ENCODE measurements at places on chromosomes 2 and 18. TPM values are rescaled to one million over a fixed set of nuclear protein-coding genes. Genes with fewer than 3 reads are reported as not detected.

- no peak for DNase-seq
- peaks cover 17% of the 10 kb centered on the region for H3K27me3 ChIP-seq
These were observed 139.4 kb upstream of the SIX3 start for GRCh38 chr2:44801841-44802776.

DSG4 gene
- not detected for total RNA-seq

- H3K27me3 ChIP-seq = no peaks in the 10 kb centered on the region
- H3K27ac ChIP-seq = no peak overlapping the region
- DNase-seq = no peak
- no peaks in the 10 kb centered on the region for H3K36me3 ChIP-seq
These were observed 112.2 kb downstream of the SRBD1 start for GRCh38 chr2:45498661-45499550.

DNA sequence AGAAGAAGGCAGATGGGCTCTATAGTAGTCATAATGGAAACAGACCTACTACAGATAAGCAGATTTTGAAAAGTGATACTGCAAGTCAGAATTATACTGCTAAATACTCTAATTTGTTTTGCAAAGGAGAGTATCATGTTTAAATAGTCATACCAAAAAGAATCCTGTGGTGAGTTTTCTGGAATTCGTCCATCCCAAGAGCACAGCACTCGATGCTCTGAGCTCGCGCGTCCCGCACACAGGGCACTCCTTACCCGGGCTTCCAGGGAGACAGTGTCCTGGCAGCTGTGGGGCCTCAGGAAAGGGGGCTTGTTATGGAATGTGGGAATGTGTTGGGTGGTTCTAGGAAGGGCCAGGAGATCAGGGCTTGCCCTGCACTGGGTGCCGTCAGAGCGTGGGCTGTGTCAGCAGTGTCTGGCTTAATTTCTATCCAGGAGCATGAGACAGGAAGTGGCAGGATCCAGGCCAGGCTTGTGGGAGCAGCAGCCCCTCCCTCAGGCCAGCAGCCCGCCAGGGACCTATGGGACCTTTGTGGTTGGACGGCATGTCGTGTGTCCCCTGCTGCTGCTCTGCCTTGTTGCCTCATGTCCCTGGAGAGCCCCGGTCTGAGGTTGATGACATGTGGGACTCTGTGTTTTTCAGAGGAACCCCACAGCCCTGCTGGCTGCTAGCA, 193.2 kb upstream of the TPO start:
- no peaks in the 10 kb centered on the region for H3K4me1 ChIP-seq
- no peak for DNase-seq
- H3K36me3 ChIP-seq = no peaks in the 10 kb centered on the region
- no peaks in the 10 kb centered on the region for H3K27me3 ChIP-seq
- no peak overlapping the region for H3K27ac ChIP-seq
- H3K4me3 ChIP-seq = no peak overlapping the region

- no peak overlapping the region for H3K27ac ChIP-seq
- H3K4me3 ChIP-seq = no peak overlapping the region
- peaks cover 17% of the 10 kb centered on the region for H3K4me1 ChIP-seq
- no peak for DNase-seq
These were observed 4.8 kb downstream of the ALK start for GRCh38 chr2:29916571-29916970.

DNA sequence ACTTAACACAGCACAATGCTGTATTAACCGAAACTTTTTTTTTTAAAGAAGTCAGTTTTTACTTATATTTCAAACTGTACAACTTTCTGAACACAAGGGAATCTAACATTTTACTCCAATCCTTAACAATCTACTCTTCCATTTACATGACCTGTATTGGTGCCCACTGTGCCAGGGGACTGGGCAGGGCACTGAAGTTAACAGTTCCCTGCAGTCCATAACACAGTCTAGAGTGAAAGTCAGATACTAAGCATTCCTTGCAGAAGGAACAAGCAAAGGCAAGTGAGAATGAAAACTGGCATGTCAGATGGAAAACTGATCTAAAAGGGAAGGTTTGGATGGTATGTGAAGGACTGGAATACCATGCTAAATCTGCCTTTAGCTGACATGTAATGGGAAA, 29.8 kb downstream of the SUCLG1 start:
- H3K27me3 ChIP-seq = no peaks in the 10 kb centered on the region
- no peaks in the 10 kb centered on the region for H3K4me1 ChIP-seq
- H3K4me3 ChIP-seq = no peak overlapping the region

- no peaks in the 10 kb centered on the region for H3K4me1 ChIP-seq
- no peak for DNase-seq
- no peaks in the 10 kb centered on the region for H3K27me3 ChIP-seq
- no peaks in the 10 kb centered on the region for H3K36me3 ChIP-seq
These were observed 104.8 kb downstream of the TANC1 start for GRCh38 chr2:159073256-159073655.

DNA sequence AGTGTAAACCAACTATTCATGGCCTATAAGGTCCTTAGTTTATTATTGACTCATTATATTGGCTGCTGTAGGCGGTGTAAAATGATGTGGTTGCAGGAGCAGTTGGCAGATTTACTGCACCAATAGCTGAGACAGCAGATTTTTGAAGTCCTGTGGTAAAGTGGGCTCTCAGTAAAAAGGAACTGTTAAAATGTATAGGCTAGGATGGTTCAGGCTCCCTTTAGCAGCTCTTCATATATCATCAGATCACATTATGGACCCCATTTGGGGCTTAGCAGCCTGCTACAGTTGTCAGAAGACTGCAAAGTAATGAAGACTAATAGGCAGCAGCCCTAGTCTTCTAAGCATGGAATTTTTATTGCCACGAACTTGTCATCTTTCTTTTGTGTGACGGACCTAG, 27.8 kb downstream of the MTX2 start:
- H3K4me3 ChIP-seq = no peak overlapping the region
- H3K36me3 ChIP-seq = no peaks in the 10 kb centered on the region
- DNase-seq = no peak
- H3K27me3 ChIP-seq = no peaks in the 10 kb centered on the region
